ENCODE measurements at places on chromosomes 2 and 18.

- DNase-seq = no peak
These were observed 33.2 kb downstream of the SLC38A11 start for GRCh38 chr2:164922134-164922533.

GRCh38 chr2:230691005-230691647 lies 21.5 kb upstream of the CAB39 start:
- DNase-seq = peak; percentile 25

- DNase-seq = peak; percentile 45
These were observed 25.6 kb downstream of the HADHB start for GRCh38 chr2:26270373-26270772.

GRCh38 chr2:174445248-174445647 lies 41.6 kb downstream of the GPR155 start:
- DNase-seq = peak; percentile 26

- DNase-seq = no peak
These were observed 45.8 kb downstream of the LDLRAD4 start for GRCh38 chr18:13264091-13265007.

- DNase-seq = peak; percentile 98
These were observed 54.5 kb downstream of the SCN2A start for GRCh38 chr2:165293440-165294420.

DNA sequence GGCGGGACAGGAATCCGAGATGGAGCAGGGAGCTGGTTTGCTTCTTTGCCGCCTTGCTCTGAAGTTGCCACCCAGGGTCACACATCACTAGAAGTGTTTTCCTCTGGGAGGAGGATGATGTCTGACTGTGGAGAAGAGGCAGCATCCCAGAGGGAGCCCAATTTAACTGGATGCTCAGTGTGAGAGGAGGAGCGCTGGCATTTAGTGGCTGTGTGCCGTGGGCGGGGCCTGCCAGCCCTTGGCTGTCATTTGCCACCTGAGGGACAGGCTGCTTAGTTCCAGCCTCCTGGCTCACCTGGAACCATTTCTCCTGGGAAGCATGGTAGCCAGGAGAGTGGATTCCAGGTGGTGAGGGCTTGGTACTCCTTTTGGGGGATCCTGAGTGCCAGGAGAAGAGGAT lies 9.6 kb downstream of the B3GNT2 start:
- DNase-seq = no peak

- DNase-seq = no peak
These were observed 229.2 kb downstream of the GLI2 start for GRCh38 chr2:120964819-120965218.

DNA sequence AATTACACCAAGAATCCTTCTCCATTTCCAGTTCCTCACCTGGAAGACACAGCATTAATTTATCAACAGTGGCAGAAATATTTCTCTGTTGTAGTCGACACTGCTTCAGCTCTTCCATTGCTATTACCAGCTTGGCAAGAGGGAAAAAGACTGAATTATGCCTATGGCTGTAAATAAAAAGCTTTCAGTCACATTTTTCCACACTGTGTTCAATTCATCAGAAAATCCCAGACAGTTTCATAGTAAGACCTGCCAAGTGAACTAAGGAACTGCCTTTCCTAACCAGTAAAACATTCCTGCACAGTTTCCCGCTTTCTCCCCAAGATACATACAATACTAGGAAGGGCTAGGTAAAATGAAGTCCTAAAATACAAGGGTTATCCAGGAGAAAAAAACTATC lies 94.7 kb downstream of the EXOC6B start:
- DNase-seq = no peak
